ENCODE measurements at places on chromosomes 4 and X. TPM values are rescaled to one million over a fixed set of nuclear protein-coding genes. Genes with fewer than 3 reads are reported as not detected.

The CCKAR gene
- polyA plus RNA-seq, result not detected

The FAM120C gene
- 3.7 TPM for polyA plus RNA-seq

The CT45A2 gene
- polyA plus RNA-seq, result not detected

The LAP3 gene
- polyA plus RNA-seq, result 36.9 TPM

The VSIG4 gene
- polyA plus RNA-seq, result not detected

The CSN1S1 gene
- polyA plus RNA-seq, result not detected

The VGLL1 gene
- polyA plus RNA-seq, result not detected

The ARHGEF6 gene
- polyA plus RNA-seq, result 1.4 TPM

The F9 gene
- not detected for polyA plus RNA-seq

The KLHL13 gene
- 15.7 TPM for polyA plus RNA-seq

The ADGRG2 gene
- polyA plus RNA-seq, result 0.05 TPM

The ADGRG4 gene
- not detected for polyA plus RNA-seq

The MAGEA8 gene
- polyA plus RNA-seq, result not detected

The TLR10 gene
- polyA plus RNA-seq, result 0.10 TPM

The MGARP gene
- polyA plus RNA-seq, result 1.9 TPM

The SPATA18 gene
- 0.09 TPM for polyA plus RNA-seq

The ZRSR2 gene
- polyA plus RNA-seq, result 11.2 TPM

The NPY5R gene
- 2.3 TPM for polyA plus RNA-seq

The UCHL1 gene
- polyA plus RNA-seq, result 5,212 TPM

The CRMP1 gene
- polyA plus RNA-seq, result 642 TPM

The NFKB1 gene
- polyA plus RNA-seq, result 4.5 TPM

The SPACA5 gene
- polyA plus RNA-seq, result not detected

The MAGEE2 gene
- polyA plus RNA-seq, result 0.28 TPM

The STARD8 gene
- 0.09 TPM for polyA plus RNA-seq

The FAM9A gene
- 0.44 TPM for polyA plus RNA-seq

The AFF2 gene
- 18.6 TPM for polyA plus RNA-seq

The GRK4 gene
- polyA plus RNA-seq, result 17.4 TPM

The EDA gene
- polyA plus RNA-seq, result 1.3 TPM

The HHIP gene
- not detected for polyA plus RNA-seq

Data from neural cell (in vitro differentiated cells).